Activated CD8-positive, alpha-beta memory T cell treated with anti-CD3 and anti-CD28 coated beads, Interleukin-2, amount 50 U/mL, for 4 hours (primary cell): ENCODE measurements at places on chromosomes 5 and 9.

DNA sequence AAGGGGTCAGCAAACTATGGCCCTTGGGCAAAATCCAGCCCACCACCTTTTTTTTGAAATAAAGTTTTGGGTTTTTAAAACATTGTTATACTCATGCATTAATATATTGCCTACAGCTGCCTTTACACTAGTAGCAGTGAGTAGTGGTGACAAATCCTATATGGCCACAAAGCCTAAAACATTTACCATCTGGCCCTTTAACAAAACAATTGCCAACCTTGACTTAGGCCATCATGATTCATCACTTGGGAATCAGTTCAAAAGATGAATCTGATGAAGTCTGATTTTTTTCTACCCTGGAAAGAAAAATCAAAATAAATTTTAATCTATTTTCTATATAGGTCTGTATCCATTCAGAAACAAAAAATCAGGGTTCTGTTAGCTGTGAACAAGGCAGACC, 484.9 kb downstream of the BNC2 start:
- no peak for DNase-seq

- no peak for DNase-seq
Measured at GRCh38 chr9:27165670-27166069, 56.6 kb downstream of the TEK start.

DNA sequence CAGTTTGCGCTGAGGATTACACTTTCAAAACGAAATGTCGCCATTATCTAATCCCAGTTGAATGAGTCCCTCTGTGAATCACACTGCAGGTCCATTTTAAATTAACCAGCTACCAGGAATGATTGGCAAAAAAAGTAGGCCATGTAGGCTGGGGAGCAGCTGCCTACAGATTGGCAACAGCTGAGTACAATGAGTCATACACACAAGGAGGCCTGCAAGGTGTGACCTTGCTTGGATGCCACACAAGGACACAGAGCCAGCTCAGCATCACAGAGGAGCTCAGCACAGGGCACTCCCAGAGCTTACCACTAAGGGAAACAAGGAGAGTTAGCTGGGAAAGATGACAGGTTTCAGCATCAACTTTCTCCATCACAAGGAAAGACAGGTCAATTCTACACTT, 12.9 kb downstream of the HAVCR1 start:
- DNase-seq = no peak

DNA sequence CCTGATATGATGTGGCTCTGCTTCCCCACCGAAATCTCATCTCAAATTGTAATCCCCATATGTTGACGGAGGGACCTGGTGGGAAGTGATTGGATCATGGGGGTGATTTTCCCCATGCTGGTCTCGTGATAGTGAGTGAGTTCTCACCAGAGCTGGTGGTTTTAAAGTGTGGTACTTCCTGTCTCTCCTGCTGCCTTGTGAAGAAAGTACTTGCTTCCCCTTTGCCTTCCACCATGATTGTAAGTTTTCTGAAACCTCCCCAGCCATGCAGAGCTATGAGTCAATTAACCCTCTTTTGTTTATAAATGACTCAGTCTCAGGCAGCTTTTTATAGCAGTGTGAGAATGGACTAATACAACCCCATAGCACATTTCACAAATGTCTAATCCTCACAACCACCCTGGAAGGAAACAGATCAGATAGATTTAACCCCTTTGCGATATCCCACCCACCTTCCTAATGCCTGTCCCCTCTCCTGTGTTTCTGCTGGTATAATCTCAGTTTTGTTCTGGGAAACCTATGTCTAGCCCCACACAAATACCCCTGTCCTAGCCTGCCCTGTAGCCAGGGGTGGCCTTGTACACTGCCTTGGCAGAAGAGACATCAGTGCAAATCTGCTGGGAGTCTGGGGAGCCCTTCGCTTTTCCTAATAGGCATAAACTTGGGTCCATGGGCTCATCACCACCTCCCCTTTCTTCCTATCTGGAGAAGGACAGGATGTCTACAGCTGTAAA, 157.0 kb upstream of the RAI14 start:
- no peak for DNase-seq

- no peak for DNase-seq
Measured at GRCh38 chr5:130104895-130105688, 200.8 kb downstream of the CHSY3 start.

GRCh38 chr5:27217155-27217956, 179.0 kb upstream of the CDH9 start:
- no peak for DNase-seq

DNA sequence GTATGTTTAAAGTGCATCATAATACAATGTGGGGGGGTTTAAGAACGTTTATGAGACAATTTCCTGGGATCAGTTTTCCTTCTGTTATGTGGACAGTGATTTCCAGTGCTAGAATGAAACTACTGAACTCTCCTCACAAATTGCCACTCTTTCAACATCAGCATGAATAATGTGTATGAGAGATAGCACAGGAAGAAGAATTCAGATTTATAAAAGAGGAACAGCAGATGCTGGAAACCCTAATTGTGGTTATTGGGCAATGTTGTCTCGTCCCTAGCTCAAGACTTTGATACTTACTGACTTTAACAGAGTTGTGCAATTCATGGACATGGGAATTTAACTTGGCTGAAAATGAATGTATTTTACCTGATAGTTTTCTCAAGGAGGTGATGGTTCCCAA, 410.8 kb upstream of the MEF2C start:
- DNase-seq = no peak

DNA sequence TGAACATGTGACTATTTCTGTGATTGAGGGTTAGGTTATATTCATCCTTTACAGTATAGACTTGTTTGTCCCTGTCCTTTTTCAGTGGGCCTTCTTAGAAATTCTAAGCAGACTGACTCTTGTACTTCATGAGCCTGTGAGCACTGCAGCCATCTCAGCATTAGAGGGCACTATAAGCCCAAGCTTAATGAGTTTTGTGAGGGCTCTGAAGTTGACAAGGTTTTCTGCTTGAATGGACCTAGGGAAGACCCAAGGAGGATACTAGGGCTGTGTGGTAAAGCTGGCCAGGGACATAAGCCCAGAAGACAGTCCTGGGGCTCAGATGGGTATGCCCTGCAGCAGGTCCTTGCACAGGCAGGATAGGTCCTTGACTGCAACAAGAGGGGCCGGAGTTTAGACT, 126.5 kb downstream of the MRPS30 start:
- no peak for DNase-seq

GRCh38 chr5:137619191-137619870, 116.6 kb downstream of the KLHL3 start:
- no peak for DNase-seq

DNA sequence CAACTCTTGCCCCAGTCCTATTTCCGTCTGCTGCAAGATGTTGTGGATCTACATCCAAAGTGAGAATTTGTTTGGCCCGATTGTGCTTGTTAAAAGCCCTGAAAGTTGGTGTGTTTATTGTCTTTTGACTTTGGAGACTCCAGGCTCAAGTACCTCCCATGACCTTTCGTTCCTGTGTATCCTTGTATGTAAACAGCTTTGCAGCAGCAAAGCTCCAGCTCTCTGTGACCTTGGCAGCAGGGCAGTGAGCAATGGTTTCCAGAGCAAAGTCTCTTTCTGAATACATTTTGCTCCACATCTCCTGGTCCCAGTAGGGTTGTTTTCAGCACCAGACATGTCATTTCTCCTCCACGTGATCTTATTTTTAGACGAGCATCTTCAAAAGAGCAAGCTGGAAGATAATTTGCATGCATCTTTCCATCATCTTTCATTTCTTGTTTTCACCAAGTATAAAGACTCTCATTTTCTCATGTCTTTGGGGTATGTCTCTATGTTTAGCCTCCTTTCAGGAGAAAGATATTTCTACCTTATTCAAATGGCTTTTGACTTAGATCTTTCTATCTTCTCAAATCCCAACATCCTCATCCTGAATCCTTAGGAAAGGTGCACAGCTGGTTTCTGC, 68.1 kb upstream of the ERCC6L2 start:
- no peak for DNase-seq

DNA sequence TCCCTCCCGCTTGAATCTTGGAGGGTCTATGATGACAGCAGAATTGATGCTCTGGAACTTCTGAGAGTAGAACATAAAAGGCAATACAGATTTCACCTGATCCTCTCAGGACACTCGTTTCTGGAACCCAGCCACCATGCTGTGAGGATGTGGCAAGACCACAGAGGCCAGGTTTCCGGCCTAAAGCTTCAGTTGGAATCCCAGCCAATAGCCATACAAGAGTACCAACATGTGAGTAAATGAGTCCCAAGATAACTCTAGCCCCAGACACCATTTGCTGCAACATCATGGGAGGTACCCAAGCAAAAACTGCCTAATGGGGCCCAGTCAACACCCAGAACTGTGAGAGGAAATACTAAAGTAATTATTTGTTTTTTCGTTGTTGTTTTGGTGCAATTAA, 65.7 kb upstream of the MARCHF11 start:
- DNase-seq = no peak

- no peak for DNase-seq
Measured at GRCh38 chr9:35681341-35682002, 7.7 kb downstream of the CA9 start.

- DNase-seq = no peak
Measured at GRCh38 chr5:148924817-148925216, 98.4 kb downstream of the ADRB2 start.

DNA sequence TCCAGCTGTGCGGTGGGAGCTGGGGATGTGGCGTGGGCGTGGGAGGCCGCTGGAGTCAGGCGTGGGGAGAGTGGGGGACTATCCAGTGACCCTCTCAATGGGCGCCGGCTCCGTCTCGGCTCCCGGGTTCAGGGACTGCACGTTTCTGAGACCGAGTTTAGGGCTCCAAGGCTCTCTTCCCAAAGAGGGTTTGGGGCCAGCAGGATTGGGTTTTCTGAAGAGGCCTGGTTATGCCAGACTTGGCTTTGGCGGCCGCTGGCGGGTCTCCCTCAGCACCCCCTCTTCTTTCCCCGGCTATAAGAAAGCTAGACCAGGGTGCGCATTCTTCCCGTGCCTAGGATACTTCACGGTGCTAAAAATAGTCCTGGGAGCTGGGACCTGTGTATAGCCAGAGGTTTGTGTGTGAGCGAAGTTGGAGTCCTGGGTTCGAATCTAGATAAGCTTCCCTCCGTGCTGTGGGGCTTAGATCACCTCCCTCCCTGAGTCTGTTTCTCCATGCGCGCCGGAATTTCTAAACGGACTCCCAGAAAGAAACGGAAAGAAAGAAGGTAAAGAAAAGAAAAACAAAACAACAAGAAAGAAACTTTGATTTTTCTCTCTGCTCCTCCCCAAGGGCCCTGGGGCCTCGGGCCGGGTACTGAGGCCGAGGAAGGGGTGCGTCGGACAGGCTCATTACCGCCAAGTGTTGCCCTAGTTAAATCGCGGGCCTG, 5.0 kb downstream of the HAND1 start:
- DNase-seq = no peak

DNA sequence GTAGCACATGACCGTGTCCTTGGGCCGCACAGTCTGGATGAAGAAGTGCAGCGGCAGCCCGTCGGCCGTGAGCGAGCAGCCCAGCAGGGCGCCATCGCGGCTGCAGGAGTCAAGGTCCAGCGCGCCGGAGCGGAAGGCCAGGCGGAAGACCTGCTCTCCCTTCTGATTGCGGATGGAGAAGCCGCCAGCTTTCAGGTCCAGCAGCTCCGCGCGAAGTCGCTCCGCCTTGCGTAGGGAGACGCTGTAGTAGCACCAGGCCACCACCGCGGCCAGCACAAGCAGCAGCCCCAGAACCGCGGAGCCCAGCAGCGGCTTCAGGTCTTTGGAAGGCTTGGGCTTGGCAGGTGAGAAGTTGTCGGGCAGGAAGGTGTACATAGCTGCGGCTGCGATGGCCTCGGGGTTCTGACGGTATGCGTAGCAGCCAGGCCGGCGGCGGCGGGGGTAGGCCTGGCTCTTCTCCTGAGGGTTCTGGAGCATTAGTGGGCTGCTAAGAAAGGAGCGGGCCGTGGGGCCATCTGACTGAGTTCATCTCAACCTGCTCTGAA, 4.2 kb downstream of the MYORG start:
- DNase-seq = no peak

GRCh38 chr5:54854883-54855581, 130.4 kb downstream of the ESM1 start:
- no peak for DNase-seq

DNA sequence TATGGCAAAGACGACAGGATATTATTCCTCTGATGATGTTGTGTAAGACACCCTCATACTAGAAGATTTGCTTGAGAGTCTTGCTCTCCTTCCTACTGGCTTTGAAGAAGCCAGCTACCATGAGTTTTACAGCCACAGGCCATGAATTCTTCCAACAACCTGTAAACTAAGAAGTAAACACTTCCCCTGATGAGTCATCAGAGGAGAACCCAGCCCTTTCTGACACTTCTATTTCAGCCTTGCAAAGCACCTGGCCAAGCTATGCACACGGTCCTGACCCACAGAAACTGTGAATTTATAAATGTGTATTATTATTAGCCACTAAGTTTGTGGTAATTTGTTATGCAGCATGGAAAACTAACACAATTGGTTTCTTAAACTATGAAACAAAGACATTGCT, 288.8 kb upstream of the ADAMTSL1 start:
- DNase-seq = no peak

GRCh38 chr5:53552561-53552960, 7.9 kb upstream of the NDUFS4 start:
- no peak for DNase-seq

GRCh38 chr5:13408616-13409015, 535.9 kb downstream of the DNAH5 start:
- no peak for DNase-seq

GRCh38 chr5:59813761-59814536, 79.6 kb downstream of the PDE4D start:
- DNase-seq = no peak

GRCh38 chr9:27726244-27727081, 153.2 kb upstream of the C9orf72 start:
- peak; percentile 30 for DNase-seq

- DNase-seq = no peak
Measured at GRCh38 chr9:15182730-15183129, 124.3 kb downstream of the TTC39B start.

DNA sequence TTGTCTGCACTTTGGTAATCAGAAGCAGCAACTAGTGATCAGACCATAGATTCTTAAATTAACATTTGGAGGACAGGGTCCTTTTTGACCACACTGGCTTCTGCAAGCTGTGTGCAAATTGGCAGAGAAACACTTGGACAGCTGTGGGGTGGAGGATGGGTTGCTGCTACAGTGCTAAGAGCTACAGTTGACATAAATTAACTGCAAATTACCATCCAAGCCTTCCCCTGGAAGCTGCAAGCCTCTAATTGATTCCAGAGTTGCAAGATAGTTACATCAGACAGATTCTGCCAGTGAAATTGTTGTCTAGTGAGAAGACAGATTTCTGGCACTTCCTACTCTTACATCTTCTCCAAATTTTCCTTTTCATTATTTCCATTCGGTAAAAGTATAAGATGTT, 517.7 kb downstream of the DIRAS2 start:
- DNase-seq = no peak

GRCh38 chr5:40033411-40033810, 608.6 kb upstream of the DAB2 start:
- no peak for DNase-seq
